ENCODE measurements at places on chromosomes 11 and 22. TPM values are rescaled to one million over a fixed set of nuclear protein-coding genes. Genes with fewer than 3 reads are reported as not detected.

- DNase-seq = no peak
Observed at GRCh38 chr11:8863838-8864237, 47.2 kb upstream of the AKIP1 start.

DNA sequence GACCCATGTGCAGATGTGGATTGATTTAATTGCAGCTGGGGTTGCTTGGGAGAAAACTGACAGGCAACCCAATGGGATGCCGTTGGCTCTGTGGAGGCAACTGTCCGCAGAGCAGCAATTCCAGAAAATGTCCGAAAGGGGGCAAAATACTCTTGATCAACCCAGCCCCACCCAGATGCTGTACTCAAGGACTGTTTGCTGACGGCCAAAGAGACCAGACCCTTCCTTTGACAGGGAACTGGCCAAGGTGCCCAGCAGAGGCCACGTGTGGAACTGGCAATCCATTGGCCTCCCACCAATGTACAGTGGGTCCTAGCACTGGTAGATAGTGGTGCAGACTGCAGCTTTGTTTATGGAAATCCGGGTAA lies 29.7 kb upstream of the KCNA4 start:
- no peak for DNase-seq

- no peak for DNase-seq
Observed at GRCh38 chr11:121755906-121756305, 303.1 kb upstream of the SORL1-AS1 start.

DNA sequence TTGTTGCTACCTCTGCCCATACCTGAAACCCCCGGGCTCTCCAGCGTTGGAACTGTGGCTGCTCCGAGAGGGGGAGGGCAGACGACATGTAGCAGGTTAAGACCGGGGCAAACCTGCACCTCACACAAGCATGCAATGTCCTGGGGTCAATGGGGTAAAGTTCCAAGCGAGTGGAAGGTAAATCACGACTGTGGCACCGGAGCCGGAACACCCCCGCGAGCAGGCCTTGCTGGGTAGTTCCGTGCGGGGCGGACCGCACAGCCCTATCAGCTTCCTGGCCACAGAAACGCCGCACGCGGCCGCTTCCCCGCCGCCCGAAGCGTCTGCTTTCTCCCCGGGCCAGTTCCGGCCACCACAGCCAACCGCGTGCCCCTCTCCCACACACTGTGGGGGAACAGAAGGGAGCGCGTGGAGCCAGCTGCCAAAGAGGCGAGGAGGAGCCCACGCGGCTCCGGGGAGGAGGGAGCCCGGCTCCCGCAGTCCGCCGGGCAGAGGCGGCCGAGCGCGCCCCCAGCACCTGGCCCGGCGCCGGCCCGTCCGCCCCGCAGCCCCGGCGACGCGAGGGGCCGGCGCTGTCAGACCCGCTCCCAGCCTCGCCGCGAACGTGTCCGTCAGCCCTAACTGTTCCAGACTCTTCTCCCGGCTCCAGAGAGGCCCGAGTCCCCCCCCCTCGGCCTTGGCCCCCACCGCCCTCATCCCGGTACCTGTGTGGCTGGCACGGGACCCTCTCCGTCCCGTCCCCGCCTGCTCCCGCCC lies 1.6 kb downstream of the SPTBN2 start:
- DNase-seq = no peak

- DNase-seq = no peak
Observed at GRCh38 chr11:1549338-1550330, 22.4 kb downstream of the DUSP8 start.

HPX gene
- 6.0 TPM for total RNA-seq

GRCh38 chr22:44266796-44267760 lies 45.7 kb downstream of the SHISAL1 start:
- no peak for DNase-seq

DNA sequence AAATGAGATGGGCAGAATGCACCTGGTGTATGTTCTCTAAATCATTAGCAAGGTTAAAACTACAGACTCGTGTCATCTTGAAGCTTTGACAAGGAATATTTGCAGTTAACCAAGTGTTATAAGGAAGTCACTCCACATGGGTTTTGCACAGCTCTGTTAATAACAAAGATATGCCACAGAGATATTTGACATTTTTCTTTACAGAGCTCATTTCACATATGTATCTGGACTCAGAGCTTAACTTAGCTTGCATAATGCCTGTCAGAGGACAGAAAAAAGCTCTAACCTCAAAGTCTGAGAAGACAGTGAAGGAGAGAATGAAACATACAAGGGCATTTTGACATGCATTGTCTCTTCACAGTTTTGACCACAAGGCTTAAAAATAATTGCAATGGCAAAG lies 105.5 kb downstream of the C11orf87 start:
- DNase-seq = no peak

RIBC2 gene
- 1.2 TPM for total RNA-seq

MMP10 gene
- not detected for total RNA-seq

- DNase-seq = no peak
Observed at GRCh38 chr11:123580137-123580536, 74.3 kb downstream of the SCN3B start.

DEUP1 gene
- not detected for total RNA-seq

OR4D10 gene
- total RNA-seq = not detected

- DNase-seq = peak; percentile 44
Observed at GRCh38 chr11:69920345-69921127, 101.3 kb upstream of the FGF3 start.

OR52A1 gene
- not detected for total RNA-seq

DNA sequence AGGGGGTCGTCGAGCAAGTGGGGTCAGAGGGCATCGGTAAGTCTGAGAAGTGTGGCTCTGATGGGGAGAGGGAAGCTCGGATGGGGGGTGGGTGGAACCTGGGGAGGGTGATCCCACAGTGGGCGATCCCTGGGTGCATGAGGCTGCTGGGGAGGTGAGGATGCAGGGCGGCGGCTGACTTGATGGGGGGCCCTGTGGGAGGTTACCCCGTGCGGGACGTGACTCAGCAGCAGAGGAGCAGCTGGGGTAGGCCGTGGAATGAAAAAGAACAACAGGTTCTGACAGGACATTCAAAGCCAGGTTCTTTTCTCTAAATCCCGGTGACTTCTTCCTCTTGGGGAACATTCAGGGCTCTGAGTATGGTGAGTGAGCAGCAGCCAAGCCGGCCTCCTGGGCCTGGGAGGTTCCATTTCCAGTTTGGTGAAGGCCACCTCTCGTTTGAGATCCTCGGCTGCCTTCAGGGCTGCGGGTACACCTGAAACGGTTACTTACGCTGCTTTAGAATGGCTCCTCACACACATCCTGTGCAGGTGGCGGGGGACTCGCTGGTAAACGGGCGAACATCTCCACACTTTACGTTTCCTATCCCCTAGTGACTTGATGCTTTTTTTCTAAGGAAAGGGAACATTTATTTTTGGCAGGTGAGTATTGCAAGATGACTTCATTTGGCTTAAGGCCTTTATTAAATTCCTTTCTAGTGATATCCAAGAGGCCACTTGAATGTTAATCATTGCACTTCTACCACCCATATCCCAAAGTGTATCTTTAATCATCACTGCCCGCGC lies 278.2 kb downstream of the TBC1D22A start:
- DNase-seq = peak; percentile 70

DNA sequence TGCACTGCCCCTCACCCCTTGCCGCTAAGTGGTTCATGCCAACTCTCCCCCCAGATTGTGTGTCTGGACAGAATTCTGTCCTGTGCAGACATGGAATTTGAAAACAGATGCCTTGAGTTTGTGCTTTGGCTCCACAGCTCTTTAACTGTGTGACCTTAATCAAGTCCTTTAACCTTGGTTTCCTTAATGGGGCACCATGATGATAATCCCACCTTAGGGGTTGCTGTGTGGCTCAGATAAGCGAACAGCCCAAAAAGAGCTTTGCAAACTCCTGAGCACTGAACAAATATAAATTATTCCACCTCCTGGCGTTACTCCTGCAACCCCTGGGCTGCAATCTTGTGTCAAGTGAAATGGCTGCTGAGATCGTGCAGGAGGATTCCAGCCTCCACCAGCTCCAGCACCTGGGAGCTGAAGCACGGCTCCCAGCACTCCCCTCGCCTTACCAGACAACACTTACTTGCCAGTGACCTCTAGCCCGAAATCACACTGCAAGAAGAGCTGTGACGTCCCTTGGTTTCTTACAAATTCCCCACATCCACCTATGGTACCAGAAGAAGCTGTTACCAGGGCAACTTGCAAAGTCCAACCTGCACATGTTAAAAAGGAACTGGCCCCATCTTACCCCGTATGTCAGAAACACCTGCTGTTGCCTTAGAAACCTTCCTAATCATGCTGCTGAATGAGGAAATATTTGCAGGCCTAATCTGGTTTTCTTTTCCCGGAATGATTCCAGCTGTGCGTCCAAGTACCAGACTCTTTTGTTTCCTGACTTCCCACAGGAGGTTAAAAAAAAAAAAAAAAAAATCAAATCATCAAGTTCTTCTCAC lies 13.2 kb downstream of the VPS37C start:
- DNase-seq = peak; percentile 17

DNA sequence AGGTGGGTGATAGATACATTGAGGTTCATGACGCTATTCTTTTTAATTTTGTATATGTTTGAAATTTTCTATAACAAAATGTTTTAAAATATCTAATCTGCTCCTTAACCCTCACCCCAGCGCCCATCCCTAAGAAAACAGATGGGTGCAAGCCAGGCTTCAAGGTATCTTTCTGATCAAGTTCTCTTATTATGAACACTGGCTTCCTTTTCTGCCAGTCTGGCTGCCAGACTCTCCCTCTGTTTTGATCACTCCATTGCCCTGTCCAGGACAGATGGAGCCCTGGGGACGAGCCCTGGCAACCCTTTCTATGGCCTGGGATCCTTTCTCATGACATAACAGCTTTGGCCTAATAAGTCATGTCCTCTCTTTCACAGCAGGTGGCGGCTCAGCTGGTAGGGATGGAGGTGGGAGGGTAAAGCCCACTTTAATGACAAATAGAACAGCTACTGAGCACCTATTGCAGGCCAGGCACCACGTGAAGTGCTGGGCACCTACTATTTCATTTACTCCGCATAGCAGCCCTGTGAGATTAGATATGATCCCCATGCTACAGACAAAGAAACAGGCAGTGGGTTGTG lies 38.4 kb downstream of the DRD2 start:
- no peak for DNase-seq

DNA sequence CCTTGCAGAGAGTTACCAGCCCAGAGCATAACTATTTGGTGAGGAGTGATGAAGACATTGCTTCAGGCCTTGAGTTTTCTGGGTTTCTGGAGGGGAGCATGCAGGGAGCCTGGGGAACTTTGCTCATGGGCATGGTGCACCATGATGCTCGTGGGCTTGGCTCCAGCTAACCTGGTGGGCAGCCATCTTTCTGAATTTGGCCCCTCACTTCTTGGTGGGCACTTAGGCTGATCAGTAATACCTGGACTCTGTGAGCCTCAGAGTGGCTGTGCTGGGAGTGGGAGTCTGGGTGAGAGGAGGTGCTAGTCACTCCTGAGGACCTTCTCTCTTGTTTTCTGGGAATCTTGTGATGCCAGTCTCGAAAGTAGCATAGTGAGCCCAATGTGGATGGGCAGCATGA lies 30.6 kb downstream of the AMPD3 start:
- DNase-seq = no peak

DNA sequence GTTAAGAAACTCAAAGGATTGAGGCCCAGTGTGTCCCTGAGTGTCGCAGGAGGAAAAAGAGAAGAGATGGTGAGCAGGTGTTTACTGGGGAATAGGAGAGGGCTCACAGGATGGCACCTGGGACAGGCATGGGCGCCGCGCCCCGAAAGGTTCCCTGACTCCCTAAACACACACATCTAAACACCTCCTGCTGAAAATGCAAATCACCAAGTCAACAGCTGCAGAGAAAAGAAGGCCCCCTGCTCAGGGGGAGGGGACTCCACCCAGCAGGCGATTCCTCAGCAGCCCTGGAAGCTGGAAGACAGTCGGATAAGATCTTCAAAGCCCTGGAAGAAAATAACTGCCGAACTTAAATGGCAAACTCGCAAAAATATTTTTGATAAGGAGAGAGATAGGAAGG lies 377.2 kb downstream of the BRD1 start:
- DNase-seq = no peak

GRCh38 chr11:47593492-47593933 lies 698 bp downstream of the C1QTNF4 start:
- DNase-seq = peak; percentile 22

GRCh38 chr11:65546217-65546958 lies 11.8 kb downstream of the LTBP3 start:
- DNase-seq = peak; percentile 89

GRCh38 chr11:122267602-122268001 lies 151.6 kb upstream of the BLID start:
- DNase-seq = no peak

DNA sequence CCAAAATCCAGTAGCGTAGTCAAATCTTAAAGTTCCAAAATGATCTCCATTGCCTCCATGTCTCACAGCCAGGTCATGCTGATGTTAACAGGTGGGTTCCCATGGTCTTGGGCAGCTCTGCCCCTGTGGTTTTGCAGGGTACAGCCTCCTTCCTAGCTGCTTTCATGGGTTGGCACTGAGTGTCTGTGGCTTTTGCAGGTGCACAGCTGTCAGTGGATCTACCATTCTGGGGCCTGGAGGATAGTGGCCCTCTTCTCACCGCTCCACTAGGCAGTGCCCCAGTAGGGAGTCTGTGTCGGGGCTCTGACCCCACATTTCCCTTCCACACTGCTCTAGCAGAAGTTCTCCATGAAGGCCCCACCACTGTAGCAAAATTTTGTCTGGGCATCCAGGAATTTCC lies 132.8 kb downstream of the KCNC1 start:
- no peak for DNase-seq

ZNF215 gene
- 0.93 TPM for total RNA-seq

DNA sequence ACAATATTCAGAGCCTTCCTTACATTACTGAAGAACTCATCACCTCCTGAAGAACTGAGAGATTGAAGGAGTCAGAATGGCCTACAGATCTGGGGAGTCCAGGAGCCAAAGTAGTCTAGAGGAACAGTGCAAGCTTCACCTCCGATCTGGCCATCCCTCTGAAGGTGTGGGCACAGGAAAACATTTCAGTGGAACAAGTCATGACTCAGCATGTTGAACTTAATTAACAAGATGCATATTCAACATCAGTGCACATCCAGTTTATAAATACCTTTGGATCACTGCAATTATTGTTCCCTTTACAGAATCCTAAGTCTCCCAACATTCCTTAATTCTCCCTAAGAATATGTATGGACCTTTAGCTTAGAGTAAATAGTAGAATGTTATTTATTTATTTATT lies 25.5 kb downstream of the PAAF1 start:
- DNase-seq = no peak

DNA sequence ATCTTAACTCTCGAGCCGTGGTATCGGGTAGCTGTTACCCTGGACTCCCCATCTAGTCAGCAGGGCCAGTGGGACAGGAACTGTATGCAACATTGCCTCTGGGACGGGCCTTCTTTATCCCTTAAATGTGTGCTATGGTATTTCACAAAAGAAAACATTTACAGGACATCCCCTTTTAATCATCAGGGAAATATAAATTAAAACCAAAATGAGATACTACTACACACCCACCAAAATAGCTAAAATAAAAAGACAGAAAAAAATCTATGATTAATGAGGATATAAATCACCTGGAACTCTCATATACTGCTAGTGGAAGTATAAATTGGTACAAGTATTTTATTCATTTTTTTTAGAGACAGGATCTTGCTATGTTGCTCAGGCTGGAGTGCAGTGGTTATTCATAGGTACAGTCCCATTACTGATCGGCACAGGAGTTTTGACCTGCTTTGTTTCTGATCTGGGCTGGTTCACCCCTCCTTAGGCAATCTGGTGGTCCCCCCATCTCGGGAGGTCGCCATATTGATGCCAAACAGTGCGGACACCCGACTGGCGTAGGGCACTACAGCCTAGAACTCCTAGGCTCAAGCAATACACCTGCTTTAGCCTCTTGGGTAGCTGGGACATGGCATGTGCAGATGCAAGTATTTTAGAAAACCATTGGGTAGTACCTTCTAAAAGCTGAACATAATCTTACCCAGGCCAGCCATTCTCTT lies 9.3 kb downstream of the RSPH14 start:
- no peak for DNase-seq

Data from aorta (tissue), 5 donors.